Brain pericyte (primary cell): ENCODE measurements at places on chromosomes 7 and 10.

- DNase-seq = no peak
Observed at GRCh38 chr7:151381348-151382078, 28.3 kb downstream of the WDR86 start.

DNA sequence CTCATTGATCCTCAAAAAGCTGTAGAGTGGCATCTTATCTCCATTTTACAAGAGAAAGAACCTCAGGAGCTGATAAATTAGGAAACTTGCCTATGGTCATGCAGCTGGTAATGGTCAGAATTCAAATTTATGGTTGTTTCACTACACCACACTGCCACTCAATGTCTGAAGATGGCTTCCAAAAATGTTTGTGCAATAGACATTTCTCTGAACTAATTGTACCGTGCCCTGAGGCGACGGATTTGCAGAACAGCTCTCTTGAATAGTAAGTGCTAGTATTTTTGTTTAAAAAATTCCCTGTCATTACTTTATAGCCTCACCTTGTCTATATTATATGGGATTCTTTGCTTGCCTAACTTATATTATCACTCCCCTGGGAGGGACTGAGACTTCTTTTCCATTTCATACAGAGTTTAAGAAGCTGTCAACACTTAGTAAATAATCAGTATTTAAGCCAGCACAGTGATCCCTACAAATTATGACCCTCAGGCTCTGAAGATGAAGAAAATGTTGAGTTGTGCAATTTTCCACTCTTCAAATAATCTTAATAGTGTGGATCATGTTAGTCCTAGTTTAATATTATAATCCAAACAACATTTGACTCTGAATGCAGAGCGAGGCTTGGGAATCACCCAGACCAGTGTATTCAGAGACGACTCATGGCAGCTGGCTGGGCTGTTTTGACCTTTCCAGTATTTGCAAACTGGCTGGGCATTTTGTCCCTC lies 346.6 kb downstream of the PTEN start:
- DNase-seq = no peak

- DNase-seq = no peak
Observed at GRCh38 chr7:64618785-64619456, 47.0 kb upstream of the ZNF107 start.

GRCh38 chr7:1113548-1113885 lies 25.6 kb downstream of the GPER1 start:
- no peak for DNase-seq

GRCh38 chr7:139548302-139549028 lies 25.0 kb downstream of the CLEC2L start:
- no peak for DNase-seq

- peak; percentile 97 for DNase-seq
Observed at GRCh38 chr10:80158598-80159127, 26.1 kb downstream of the PLAC9 start.

GRCh38 chr10:78129211-78129610 lies 95.5 kb downstream of the RPS24 start:
- no peak for DNase-seq

DNA sequence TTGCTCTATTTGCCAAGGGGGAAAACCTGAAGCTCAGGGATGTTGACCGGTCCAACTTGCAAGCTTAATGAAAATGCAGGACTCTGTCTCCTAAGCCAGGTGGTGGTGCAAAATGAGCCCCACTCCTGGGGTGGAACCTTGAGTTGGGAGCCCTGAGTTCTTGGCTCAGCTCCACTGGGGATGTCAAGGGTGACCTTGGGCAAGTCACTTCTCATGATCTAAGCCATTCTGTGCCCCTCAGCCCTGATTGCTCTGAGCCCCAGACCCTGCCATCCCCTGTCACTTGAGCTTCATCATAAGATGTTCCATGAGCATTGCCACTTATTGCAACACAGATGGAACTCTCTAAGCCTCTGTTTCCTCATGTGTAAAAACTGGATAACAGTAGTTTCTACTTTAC lies 33.9 kb downstream of the MYL10 start:
- DNase-seq = no peak

GRCh38 chr7:95469848-95470247 lies 15.9 kb upstream of the ASB4 start:
- no peak for DNase-seq

DNA sequence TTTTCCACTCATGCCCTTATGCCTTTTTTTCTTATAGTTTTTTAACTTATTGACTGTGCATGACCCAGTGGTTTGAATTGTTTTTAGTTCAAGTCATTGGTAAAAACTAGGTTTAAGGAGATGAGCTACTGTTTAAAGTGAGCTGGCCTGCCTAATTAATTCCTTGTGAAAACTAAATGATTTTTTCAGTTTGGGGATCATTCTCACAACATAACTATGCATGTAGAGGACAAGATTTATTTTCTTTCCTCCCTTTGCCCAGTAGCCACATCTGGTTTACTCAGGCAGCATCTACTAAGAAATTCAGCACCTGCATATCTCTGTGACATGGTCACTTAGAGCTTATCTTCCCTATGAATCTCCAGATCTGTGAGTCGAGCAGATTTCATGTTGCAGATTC lies 1.7 kb downstream of the ADO start:
- no peak for DNase-seq

GRCh38 chr10:132836832-132837540 lies 51.0 kb upstream of the NKX6-2 start:
- DNase-seq = no peak

- DNase-seq = no peak
Observed at GRCh38 chr10:86523348-86523747, 1.8 kb upstream of the WAPL start.

DNA sequence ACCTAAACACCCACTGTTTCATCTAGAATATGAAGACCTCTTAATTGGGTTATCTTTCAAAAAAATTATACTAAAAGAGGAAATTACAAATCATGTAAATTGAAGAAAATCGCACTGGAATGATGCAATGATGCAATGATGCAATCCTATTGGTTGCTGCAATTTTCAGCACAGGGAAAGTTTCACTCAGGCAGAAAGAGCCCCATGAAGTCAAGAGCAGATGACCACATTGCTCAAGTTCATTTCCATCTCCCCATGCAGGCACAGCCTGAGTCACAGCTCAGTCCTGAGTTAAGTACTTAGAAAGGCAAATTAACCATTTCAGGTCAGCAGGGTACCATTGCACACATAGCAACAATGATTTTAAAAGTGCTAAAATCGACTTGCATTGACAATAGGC lies 180.3 kb upstream of the MYO3A start:
- DNase-seq = no peak

DNA sequence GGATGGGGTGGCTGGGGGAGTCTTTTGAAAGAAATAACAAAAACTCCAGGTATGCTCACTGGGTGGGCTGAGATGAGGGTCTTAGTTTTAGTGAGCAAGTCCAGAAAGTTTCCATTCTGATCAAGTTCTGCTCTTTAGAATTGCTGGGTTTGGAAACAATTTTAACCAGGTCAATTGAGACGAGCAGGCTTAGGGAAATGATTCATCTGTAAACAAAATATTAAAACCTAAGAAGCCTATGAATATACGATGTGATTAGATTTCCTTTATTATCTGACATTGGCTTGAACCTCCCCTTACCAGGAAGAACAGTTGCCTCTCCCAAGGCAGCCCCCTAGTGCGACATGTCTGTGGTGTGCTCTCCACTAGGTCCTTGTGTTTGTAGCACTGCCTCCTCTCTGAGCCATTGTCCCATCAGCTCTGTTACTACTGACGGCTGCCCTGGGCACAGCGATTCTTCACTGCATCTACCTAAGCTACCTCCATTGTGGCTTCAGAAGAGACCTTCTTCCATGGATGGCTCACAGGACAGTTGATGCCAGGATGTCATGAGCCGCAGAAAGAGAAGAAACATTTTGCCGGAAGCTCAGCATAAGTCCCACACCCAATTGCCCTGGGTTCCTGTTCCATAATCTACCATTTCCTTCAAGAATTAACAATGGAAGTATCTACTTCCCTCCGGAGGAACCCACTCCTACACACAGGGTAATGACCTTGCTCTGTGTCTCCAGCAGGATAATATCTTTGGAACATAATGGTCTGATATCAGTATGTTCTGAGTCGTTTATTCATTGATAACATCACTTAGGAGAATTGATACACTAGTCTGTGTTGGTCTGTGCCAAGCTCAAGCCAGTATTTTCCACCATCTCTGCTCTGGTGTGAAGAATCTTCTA lies 95.1 kb upstream of the ITGB1 start:
- no peak for DNase-seq

- no peak for DNase-seq
Observed at GRCh38 chr7:1298931-1299885, 66.5 kb downstream of the UNCX start.

GRCh38 chr10:79128241-79128922 lies 59.6 kb downstream of the ZMIZ1 start:
- no peak for DNase-seq

GRCh38 chr7:132345543-132346129 lies 230.6 kb downstream of the PLXNA4 start:
- DNase-seq = no peak
